ENCODE measurements at places on chromosomes 12 and 14. TPM values are rescaled to one million over a fixed set of nuclear protein-coding genes. Genes with fewer than 3 reads are reported as not detected.

PRICKLE1 gene
- total RNA-seq: 28.7 TPM

GRCh38 chr12:131137009-131137835, 183.5 kb downstream of the ADGRD1 start:
- DNase-seq: no peak

DNA sequence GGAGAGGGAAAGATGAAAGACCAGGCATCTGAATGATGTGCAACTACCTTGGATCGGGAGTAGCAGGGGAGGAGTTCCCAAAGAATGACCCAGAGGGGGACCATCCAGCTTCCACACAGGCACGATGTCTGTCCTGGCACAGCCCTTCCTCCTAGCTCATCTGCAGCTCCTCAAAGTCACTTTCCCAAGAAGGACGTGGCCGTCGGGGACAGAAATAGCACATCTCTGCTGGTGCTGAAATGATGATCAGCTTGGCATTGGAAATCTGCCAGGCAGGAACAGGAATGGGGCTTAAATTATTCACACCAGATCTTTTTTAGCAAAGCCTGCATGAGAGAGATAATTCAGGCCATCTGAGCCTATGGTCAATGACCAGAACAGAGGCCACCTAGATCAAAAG, 41.7 kb downstream of the TSPAN11 start:
- no peak for DNase-seq

FBXO34 gene
- 37.2 TPM for total RNA-seq

DNA sequence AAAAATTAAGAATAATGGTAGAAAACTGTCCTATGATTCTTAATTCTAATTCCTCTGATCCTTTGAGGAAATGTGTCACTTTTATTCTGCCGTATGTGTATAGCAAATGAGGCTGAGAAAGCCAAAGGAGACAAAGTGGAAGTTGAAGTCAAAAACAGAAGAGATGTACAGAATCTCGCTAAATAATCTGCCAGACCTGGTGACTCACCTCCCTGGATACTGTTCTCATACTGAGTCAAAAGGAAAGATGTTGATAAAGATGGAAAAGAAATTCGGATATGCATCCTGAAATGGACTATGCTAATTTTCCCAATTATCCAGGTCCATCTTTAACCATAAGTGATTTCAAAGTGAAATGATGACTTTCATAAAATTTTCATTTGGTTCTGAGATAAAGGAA, 92.5 kb downstream of the DUSP6 start:
- no peak for DNase-seq

- DNase-seq: no peak
Measured at GRCh38 chr14:97878727-97879126, 1081.5 kb downstream of the VRK1 start.

DNA sequence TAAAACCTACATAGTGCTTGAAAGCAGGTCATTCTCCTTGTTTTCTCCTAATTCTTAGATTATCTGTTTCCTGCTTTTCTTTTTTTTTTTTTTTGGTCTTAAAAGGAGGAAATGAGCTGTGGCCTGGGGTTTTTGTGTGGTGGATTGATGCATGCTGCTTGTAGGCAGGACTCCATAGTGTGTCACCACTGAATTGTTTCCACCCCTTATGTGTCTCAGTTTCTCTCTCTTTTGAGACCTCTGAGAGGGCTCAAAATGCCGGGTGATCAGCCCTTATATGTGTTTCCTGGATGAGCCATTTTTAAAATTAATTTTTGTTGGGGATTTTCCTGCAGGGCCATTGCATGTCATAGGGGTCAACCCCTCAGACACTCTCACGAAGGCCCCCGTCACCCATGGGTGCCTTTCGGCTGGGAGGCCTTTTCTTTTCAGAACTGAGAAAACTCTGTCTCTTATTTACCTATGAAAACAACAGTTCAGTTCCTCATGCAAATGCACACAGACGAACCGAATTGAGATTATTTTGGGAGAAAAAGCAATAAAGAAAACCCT, 32.0 kb upstream of the LRRK2 start:
- DNase-seq: no peak

DNA sequence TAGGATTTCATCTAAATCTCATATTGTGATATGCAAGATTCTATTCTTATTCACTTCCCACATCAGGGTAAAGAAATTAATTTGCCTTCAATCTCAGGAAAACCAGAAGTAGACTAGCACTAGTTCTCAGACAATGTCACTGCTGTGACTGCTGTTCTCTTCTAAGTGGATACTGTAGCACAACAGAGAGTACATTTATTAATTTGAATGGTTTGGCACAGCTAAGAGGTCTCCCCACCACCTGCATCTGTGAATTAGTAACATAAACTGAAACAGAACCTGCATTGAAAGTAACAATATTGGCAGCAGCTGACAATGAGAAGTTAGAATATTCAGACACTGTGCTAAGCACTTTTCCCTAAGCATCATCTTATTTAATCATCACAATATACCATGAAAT, 253.1 kb downstream of the PDZRN4 start:
- no peak for DNase-seq

DNA sequence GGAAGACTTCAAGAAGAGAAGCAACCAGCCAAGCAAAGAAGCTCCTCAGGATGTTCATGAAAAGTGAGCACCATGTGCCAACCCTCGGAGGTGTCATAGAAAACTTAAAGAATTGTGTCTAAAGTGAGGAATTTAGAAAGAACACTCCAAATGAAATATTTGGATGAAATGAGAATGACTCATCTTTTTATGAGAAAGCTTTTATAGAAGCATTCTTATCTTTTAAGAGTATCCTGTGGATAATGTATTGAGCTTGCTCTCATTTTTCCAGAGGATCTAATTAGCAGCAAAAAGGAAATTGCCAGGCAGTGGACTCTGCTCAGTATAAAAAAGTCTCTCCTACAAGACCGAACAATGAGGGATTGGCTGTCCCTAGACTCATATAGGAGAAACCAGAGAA, 454.9 kb downstream of the LRIG3 start:
- DNase-seq: no peak

AVPR1A gene
- total RNA-seq: 5.1 TPM

GRCh38 chr14:71550367-71550766, 381.9 kb upstream of the RGS6 start:
- DNase-seq: no peak

- no peak for DNase-seq
Measured at GRCh38 chr14:80560800-80561657, 349.7 kb upstream of the DIO2 start.

MUCL1 gene
- not detected for total RNA-seq

SLC4A8 gene
- total RNA-seq: 14.0 TPM

GRCh38 chr12:48122065-48122834, 3.1 kb downstream of the PFKM start:
- no peak for DNase-seq

Data from type B pancreatic cell (in vitro differentiated cells).